Iris pigment epithelial cell (primary cell): ENCODE measurements at places on chromosomes 3 and 15.

- no peak for DNase-seq
Measured at GRCh38 chr3:67289626-67290025, 291.5 kb downstream of the KBTBD8 start.

GRCh38 chr3:185820973-185821758 is 3.7 kb downstream of the IGF2BP2 start:
- DNase-seq = peak; percentile 95

- no peak for DNase-seq
Measured at GRCh38 chr3:195060531-195061291, 210.2 kb downstream of the XXYLT1 start.

GRCh38 chr3:111332488-111333080 is 209.4 kb upstream of the CD96 start:
- DNase-seq = no peak

DNA sequence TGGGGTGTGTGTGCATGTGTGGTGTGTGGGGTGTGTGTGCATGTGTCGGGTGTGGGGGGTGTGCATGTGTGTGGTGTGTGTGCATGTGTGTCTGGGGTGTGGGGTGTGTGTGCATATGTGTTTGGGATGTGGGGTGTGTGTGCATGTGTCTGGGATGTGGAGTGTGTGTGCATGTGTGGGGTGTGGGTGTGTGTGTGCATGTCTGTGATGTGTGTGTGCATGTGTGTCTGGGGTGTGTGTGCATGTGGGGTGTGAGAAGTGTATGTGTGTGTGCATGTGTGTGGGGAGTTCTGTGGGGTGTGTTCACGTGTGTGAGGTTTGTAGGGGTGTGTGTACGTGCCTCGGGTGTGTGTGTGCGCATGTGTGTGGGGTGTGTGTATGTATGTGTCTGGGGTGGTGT is 6.7 kb upstream of the OCA2 start:
- DNase-seq = no peak
